ENCODE measurements at places on chromosomes 12 and 14.

DNA sequence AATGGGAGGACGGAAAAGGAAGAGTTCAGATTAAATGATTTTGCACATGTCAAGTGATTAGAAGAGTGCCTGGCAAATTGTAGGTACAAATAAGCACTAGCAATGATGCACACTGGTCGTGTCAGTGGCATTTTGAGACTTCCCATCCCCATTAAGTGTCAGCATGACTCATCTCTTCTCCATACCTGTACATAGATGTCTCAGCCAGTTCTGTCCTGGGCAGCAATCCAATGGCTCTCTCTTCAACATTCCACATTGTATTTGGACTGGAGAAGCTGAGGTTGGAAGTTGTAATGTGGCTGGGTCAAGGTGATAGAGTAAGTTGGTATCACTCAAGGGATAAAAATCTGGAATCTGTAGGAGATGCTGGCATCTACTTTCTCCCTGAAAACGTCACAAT is 742.7 kb downstream of the VRK1 start:
- no peak for DNase-seq

DNA sequence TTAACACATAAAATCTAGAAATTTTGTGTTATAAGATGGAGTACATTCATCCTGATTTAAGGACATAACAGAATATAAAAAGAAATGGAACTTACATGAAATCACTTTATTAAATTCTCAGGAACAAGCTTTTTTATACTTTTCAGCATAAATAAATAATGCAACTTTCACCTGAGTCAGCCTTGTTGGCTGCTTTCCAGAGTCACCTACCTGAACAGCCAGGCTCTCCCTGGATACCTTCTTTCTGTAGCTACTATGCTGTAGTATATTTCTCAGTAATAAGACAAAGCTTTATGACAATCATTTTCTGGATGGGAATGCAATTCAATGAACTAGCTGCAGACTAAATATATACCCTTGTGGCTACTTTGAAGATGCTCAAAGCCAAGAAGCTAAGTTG is 111.9 kb downstream of the NTS start:
- no peak for DNase-seq

DNA sequence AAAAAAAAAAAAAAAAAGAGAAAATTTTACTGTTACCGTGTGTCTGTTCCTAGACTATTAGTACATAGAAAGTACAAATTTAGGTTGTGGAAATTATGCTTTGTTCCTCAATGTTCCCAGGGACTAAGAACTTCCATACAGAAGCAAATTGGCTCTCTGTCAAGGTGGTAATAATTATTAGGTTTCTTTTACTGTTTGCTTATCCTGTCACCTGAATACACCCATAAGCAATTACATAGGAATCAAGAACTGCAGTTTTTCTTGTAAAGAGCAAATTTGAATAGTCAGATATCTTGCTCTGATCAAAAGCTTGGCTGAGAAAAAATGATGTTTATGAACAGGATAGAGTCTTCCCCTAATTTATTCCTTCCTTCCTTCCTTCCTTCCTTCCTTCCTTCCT is 191.2 kb downstream of the AEBP2 start:
- no peak for DNase-seq

DNA sequence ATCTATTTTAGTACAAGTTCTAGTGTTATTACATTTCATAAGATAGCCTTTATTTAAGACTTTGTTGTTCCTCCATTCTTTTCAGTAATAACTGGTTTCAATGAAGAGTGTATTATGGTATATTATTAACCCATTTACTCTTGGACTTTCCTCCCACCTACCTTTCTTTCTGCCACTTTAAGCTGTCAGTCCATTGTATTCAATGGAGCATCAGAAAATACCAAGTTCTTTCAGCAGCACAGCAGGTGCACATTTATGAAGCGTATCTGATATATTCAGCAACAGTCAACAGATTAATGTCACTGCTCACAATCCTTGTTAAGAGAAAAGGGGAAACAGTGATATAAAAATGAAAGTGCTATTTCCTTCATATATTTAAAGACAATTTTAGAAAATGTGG is 660.9 kb downstream of the C12orf50 start:
- DNase-seq: no peak

DNA sequence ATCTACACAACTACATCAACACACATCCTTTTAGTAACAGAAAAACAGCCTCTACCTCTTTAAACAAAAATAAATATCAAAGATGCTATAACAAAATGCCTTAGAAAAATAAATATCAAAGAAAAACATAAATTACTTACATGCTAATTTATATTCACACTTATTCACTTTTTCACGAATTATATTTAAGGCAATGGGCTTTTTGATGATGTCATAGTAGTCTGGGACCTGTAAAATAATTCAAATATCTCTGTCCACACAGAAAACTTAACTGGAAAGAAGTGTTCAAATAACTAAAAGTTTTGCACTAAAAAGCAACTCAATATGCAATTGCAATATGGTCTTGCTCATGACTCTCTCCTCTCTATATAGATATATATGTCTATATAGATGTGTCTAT is 40.3 kb upstream of the CFL2 start:
- DNase-seq: no peak

GRCh38 chr14:32706721-32707519 is 231.8 kb upstream of the NPAS3 start:
- no peak for DNase-seq

- DNase-seq: no peak
Observed at GRCh38 chr12:67501362-67501761, 147.2 kb upstream of the DYRK2 start.

DNA sequence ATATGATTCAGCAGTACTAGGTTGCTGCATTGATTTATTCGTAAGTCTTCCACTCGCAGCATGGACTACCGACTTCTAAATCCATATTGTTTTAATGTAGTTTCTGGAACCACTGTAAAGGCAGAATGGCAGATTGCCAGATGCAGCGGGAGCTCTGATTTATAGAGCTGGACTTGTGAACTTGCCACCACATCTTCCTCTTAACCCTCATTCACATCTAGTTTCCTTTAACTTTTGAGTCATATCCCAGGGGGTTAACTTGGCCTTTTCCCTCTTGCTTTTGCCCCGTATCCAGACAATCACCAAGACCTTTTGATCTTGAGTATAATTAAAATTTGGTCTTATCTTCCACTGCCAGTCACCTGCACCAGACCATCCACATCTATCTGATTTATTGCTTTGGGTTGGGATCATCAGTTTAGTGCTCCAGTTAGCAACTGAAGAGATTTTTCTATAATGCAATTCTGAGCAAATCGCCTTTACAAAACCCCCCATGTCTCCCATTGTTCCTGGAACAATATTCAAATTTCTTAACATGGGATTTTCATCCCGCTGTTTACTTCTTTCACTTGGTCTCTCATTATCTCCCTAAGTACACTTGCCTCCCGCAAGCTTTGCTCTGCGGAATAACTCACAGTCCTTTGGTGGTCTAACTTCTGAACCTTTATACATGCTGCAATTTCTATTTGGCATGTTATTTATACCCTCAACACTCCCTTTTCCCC is 130.5 kb downstream of the ACSS3 start:
- DNase-seq: no peak

DNA sequence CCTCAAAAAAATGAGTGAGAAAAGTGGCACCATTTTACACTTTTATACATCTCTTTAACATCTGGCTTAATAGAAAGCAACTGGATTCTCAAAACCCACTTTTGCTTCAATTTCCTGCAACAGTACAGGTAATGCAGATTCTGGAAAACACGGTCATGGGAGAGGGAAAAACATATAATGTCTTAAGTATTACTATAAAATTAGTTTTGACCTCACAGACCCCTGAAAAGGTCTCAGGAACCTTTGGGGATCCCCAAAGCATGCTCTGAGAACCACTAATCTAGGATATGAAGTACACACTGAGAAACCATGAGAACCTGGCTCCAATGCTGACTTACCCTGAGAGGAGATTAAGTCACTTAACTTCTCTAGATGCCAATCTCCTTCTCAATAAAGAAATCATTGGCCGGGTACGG is 64.7 kb downstream of the PPP2R5E start:
- DNase-seq: no peak

DNA sequence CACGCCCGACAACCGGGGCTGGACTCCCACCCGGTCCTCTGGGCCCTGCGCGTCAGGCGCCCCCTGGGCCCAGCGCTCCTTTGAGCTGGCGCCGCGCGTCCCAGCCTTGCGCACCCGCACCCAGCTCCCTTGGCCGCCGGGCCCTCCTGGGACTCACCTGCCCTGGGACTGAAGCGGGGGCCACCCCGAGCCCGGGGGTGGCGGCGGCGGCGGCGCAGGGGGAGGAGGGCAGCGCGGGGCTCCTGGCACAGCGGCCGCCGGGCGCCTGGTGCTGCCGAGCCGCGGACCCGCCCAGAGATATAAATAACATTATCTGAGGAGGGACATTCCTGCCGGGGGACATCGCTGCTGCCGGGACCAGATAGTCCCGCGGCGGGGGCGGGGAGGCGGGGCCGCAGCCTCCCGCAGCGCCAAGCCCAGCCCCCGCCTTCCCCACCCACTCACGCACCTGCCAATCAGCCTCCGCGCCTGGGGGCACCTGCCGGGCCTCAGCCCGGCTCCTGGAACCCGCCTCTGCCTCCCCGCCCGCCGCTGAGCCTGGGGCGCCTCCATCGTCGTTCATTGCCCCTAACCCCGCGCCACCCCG is at the start of gene SPTB:
Gene SPTB (minus strand): TSS at position 273 of the 586 bp plus-strand sequence. CDS start 56,813 bp downstream, outside the sequence.
- peak; percentile 79 for DNase-seq

GRCh38 chr14:64502456-64502855 is 1.2 kb downstream of the ZBTB25 start:
- no peak for DNase-seq

Measured in H9 (cell line).